ENCODE measurements at places on chromosomes 5 and 9.

GRCh38 chr9:137431416-137431931, 8.3 kb downstream of the NOXA1 start:
- no peak for DNase-seq

DNA sequence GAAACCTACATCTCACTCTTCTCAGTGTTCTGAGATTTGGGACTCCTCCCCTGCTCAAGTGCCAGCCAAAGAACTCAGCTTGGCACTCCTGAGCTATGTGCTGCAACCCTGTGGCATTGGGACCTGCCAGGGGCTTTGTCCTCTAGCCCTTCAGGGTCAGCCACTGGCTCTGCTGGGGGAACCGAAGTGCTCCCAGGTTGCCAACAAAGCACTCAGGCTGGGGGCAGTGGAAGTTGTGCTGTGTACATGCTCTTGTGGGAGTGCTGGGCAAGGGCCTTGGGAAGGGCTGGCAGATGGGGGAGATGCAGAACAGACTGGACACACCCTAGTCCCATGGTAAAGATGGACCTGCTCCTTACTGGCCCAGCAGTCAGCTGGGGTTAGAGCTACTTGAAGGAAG, 498.6 kb downstream of the CAAP1 start:
- DNase-seq, result no peak

- DNase-seq, result no peak
Observed at GRCh38 chr5:135823881-135824280, 10.6 kb upstream of the SLC25A48 start.

- no peak for DNase-seq
Observed at GRCh38 chr9:20775683-20776082, 91.6 kb downstream of the FOCAD start.

- no peak for DNase-seq
Observed at GRCh38 chr9:30661925-30662324, 1722.5 kb upstream of the ACO1 start.

DNA sequence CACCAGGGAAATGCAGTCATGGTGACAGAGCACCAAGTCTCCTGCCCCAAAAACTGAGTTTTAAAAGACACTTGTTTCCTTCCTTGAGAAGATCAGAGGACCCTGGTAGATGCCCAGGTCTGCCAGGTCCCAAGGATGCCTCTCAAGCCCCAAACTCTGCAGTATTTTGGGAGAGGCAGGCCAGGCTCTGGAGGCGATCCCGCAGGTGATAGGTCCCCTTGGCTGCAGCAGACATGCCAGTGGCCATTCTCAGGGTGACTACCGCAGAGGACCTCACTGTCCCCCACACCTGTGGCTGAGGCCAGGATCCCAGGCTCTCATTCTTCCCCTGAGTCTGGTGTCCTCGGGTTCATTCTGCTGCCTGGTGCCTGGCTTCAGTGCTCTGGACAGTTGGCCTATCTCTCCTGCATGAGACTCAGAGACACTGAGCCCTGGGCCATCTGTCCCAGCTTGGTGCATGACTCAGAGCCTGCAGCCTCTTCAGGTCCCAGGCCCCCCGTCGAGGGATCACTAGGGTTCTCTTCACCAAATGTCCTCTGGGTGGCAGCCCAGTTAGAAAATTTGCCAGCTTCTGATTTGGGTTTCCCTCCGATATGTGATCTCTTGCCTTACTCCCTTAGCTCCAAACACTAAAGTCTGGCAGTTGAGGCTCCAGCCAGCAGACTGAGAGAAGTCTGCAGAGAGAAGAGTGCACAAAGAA, 59.7 kb upstream of the GARNL3 start:
- peak; percentile 66 for DNase-seq

GRCh38 chr5:96026406-96027041, 64.9 kb upstream of the ELL2 start:
- DNase-seq, result peak; percentile 92

DNA sequence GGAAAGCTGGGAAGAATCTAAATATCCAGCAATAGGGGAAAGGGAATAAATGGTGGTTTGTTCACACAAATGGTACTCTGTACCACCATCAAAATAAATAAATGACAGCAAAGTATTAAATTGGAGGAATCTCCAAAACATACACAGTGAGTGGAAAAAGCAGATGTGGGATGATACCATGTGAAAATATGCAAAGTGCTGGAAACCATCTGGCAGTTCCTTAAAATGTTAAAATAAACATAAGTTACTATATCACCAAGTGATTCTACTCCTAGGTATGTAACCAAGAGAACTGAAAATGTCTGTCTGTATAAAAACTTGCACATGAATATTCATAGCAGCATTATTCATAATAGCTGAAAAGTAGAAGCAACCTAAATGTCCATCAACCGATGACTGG, 41.9 kb upstream of the TEX48 start:
- DNase-seq, result peak; percentile 80

- no peak for DNase-seq
Observed at GRCh38 chr9:34267660-34268059, 61.4 kb downstream of the KIF24 start.

GRCh38 chr9:104027295-104027694, 66.8 kb upstream of the SMC2 start:
- DNase-seq, result no peak

- no peak for DNase-seq
Observed at GRCh38 chr9:94490465-94490864, 64.4 kb upstream of the PCAT7 start.

DNA sequence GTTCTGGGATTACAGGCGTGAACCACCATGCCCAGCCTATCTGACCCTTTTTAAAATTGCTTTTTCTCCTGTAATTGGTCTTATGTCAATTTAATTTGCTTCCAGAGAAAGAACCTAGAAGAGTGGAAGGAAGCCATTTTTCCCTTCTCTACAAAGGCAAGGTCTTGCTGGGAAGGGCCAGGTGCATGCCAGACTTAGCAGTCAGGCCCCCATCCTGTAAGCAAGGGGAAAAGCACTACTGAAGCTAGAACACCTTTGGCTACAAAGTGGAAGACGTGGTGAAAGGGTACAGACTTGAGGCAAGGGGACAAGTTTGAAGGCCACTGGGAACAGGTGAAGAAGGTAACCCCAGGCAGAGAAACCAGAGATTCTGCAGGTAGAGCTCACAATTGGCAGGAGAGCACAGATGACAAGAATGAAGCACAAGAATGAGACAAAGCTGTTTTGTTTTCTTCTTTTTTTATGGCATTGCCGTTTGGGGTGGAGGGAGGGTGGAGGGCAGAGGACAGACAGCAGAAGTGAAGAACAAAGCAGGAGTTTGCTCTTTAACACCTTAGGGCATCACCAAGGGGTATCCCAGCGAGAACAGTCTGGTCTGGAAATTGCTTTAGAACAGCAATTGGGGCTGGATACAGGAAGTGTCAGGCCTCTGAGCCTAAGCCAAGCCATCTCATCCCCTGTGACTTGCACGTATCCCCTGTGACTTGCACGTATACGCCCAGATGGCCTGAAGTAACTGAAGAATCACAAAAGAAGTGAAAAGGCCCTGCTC, 72.9 kb downstream of the SERINC5 start:
- DNase-seq, result no peak

GRCh38 chr5:158324236-158324635, 465.3 kb upstream of the CLINT1 start:
- no peak for DNase-seq

DNA sequence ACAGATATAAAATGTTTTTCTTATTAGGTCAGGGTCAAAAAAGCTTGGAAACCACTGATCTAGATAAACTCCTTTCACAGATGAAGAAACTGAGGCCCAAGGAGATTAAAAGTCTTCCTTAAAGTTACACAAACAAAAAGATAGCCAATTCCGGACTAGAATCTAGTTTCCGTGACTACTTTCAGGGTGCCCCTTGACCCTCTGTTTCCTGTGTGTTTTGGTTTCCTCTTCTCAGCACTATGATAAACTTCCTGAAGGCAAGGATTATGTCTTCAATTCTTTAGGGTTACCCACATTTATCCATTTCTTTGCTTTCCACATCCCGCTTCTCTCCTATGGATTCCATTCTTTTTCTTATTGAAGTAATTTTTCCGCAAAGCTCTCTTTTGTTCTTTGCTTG, 83.1 kb downstream of the ADAMTS12 start:
- no peak for DNase-seq

DNA sequence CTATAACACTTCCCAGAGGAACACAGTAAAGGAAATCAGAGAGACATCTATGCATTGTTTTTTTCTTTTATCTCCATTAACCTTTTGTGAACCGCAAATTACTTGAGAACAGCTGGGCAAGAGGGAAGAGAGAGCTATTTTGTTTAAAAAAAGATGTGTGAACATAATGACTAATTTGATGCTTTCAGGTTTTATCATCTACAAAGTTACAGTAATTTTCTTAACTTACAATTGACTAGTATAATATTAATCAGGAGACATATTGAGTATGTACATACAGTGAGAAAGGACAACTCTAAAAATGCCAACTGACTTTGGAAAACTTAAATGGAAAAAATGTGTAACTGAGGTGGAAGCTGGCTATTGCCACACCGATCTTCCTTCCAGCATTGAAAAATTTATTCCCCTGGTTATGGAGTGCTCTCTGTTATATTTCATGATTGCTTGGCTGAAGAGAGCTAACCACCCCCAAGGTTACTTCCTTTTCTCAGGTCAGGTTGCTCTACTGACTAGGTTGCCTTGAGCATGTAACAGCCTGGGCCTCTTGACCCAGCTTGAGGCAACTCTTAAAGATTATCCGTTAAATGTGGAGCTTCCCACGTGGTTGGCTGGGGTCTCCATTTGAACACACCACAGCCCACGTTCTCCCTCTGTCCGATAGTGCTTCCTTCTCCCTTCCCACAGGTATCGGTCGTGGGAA, 62.6 kb upstream of the C6 start:
- no peak for DNase-seq

GRCh38 chr9:131759017-131759647, 19.3 kb upstream of the RAPGEF1 start:
- DNase-seq, result no peak

DNA sequence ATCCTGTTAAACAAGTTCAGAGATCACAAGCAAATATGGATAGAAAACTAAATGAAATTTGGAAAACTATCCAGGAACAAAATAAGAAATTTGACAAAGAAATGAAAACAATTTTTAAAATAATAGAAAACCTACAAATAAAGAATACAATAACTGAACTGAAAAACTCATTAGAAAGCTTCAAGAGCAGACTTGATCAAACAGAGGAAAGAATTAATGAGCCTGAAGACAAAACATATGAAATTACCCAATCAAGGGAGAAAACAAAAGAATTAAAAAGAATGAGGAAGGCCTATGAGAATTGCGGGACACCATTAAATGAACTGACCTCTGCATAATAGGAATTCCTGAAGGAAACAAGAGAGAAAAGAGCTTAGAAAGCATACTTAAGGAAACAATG, 39.8 kb upstream of the TNPO1 start:
- no peak for DNase-seq

GRCh38 chr5:34715711-34716110, 59.6 kb downstream of the RAI14 start:
- peak; percentile 69 for DNase-seq

DNA sequence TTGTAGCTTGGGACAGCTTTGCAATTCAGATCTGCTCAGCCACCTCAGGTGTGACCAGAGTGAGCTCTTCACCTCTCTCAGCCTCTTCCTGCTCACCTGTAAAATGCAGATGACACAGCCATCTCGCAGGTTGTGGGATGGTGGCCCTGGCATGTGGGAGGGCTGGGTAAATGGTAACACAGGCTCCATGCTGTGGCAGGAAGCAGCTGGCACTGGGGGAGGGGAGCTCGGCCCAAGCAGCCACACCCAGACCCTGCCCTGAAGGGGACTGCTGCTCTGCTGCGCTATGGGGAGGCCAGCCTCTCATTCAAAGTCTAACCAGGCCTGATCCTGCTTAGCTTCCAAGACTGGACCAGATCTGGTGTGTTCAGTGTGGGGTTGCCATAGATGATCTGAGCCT, 24.1 kb downstream of the PHF2 start:
- no peak for DNase-seq

GRCh38 chr5:118459490-118459889, 528.9 kb downstream of the DTWD2 start:
- no peak for DNase-seq

DNA sequence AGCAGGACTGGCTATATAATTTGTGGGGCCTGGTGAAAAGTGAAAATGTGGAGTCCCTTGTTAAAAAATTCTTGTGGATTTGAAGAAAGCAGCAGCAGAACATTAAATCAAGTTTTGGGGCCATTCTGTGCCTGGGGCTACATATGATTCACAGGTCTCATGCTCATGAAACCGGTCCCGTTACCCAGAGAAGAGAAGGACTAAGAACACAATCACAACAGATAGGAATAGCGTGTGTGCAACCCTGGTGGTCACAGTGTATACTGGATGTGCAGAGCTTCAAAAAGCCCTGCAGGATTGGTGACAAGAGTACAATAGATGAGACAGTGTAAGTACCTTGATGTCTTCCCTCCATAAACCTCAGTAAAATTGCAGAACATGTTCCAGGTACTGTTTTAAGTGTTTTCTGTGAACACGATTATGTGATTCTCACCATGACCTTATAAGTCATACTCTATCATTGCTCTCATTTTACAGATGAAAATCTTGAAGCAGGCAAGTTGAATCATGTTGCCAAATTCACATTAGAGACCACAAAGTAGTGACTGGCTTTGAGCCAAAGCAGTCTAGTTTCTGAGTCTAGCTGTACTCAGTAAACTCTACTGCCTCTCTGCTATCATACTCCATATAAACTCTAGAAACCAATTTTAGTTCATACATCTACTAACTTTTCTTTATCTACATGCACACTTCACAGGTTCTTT, 636.5 kb downstream of the TAF11L14 start:
- DNase-seq, result no peak

GRCh38 chr9:9961487-9961886, 651.3 kb downstream of the PTPRD start:
- peak; percentile 63 for DNase-seq
